ENCODE measurements at places on chromosomes 7 and 10.
A peak's percentile ranks its signal among the peaks of the same experiment; 100 is the strongest.

GRCh38 chr10:56212951-56213350 is 148.1 kb downstream of the ZWINT start:
- no peak for DNase-seq

- no peak for DNase-seq
Measured at GRCh38 chr7:21942955-21943354, 2.7 kb downstream of the CDCA7L start.

DNA sequence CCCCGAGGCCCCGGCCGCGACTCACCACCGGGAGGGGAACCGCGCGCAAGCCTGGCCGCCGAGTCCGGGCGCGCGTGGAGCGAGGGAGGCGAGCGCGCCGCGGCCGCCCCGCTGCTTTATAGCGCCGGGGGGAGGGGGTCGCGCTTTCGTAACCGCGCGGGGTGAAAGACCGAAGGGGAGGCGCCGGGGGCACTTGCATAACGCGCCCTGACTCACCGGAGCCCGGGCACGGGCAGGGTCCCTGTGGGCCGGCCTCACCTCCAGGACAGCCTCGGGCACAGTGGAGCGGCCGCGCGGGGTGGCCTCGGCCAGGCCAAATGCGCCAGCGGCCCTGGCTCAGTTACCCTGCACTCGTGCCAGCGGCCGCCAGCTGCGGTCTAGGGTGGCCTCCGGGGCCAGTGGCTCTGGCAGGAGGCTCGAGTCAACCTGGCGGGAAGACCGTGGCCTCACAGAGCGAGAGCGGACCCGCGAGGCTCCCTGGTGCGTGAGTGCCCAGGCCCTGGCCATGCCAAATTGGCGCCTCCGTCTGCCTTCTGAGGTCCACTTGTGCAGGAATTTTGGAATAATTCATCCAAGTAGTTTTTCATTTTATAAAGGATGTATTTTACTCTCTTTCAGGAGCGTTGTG is at the start of gene RBP4:
RBP4 (minus strand) TSS at position 90 of the 628 bp plus-strand sequence. CDS start 207 bp downstream, outside the sequence.
- DNase-seq, result no peak

- DNase-seq, result no peak
Measured at GRCh38 chr7:5237286-5237685, 45.5 kb upstream of the SLC29A4 start.

GRCh38 chr10:788796-789748 is 99.6 kb upstream of the DIP2C start:
- DNase-seq, result no peak

DNA sequence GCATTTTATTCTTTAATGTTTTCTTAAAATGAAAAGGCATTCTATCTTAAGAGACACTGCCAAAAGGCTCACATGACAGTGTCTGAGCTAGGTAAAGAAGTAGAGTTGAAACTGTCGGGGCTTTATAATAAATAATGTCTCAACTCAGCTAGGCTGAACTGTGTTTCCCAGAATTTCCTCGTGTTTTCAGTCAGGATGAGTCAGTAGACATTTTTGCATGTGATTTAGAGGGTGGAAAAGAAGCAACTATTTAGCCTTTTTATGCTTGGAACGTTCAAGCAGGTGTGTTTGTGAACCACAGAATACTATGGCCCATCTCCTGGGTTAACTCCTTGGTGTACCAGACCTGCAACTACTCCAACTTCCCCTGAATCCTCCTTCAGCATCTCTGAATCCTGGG is 23.4 kb upstream of the LIPA start:
- DNase-seq, result no peak

DNA sequence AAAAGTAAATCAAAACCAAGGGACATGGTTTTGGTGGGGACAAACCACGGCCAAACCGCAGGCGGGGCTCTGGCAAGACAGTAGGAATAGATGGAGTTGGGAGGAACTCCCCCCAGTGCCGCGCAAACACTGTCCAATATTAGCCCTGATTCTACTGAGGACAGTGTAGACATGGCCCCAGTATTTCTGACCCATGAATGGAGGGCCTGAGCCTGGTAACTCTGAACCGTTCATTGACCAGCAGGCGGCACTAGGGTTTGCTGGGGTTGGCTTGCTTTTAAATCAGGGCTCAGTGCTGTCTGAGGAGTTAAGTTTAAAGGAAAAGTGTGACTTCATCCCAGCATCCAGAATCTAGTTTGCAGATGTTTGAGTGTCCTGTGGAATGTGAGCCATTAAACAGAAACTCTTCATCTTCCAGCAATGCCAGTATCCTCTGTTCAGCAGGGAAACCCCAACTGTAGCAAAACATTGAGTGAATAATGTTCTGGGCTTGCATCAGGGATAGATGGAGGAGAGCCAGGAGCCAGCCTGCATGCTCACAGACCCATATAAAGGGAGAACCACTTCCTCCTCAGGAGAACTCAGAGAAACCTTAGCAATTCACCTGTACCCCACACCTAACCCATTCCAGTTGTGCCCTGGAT is 147.4 kb upstream of the PRSS58 start:
- no peak for DNase-seq

DNA sequence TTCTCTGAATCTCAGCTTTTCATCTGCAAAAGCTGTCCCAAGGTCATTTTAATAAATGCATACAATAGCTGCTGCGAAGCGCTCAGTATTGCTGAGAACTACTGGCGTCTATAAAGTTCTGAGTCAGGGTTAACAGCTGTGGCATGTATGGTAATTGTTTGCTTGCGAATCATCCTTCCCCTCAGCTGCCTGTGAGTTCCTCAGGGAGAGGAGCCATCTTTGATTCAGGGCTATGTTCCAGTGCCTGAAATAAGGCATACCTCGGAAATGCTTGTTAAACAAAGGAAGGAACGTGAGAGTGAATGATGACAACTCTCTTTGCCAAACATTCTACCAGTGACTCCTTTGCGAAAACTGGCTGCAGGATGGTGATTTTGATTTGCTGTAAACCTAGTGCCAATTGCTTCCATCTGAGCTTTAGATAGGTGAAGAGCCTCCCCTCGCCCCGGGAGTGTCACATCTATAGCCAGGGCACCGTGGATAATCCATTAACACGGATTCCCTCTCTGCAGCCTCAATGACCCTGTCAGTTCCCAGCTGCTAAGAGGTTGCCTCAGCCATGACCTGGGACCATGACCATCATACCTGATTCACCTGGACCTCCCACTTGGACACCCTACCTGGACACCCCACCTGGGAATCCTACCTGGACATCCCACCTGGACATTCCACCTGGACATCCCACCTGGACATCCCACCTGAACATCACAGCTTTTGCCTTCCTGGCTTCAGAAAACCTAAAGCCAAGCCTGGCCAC is 39.6 kb downstream of the GPRIN2 start:
- no peak for DNase-seq

DNA sequence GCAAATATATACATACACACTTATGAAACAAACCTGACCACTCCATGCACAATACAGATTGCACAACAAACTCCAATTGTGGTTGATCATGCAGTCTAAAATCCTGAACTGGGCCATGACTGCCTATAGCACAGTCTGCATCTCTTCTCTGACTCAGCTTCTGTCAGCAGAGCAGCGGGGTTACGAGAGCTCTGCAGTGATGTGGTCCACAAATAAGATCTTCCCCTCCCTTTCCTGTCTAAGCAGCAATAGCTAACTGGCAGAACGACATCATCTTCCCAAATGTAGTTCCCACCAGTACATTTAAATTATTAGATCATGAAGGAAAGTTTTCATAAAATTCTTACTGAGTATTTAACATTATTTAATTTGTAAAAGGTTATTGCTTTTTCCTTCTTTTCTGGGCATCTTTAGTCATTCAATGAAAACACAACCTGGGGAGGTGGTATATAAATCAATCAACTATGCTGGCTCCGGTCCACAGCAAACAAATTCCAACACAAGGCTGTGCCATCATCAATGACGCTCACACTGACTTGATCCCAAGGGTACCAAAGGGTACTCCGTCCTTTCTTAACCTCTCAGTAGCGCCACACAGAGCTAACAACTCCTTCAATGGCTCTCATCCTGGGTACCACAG is 17.1 kb downstream of the ARHGAP21 start:
- DNase-seq, result peak; percentile 8

- no peak for DNase-seq
Measured at GRCh38 chr7:91898240-91898992, 17.9 kb upstream of the MTERF1 start.

- no peak for DNase-seq
Measured at GRCh38 chr10:112137154-112137987, 46.2 kb downstream of the GPAM start.

DNA sequence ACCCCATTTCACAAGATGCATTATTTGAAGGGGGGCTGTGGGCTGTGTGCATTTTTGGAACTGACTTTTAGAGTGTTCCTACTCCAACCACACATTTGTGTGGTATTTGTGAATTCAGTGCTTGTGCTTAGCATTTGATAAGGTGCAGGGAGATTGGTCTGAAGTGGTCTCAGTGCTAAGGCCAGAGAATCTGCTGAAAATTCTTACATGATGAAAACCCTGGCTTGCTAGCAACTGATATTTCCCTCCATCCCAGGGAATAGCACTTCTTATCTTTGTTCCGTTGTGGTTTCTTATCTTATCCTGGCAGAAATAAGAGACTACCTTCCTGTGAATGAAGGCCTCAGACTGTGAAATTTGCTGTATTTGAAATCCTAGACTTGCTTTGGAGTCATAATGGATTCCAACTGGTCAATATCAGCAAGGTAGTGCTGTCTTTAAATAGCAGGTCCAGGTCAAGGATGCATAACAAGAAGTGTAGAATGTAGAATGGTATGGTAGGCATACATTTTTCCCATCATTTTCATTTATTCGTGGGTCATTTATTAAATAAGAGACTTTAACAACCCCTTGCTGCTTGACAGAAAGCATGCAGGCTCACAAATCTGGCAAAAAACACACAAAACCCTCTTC is 986.9 kb downstream of the REEP3 start:
- DNase-seq, result no peak

- DNase-seq, result no peak
Measured at GRCh38 chr7:2589341-2589740, 30.6 kb downstream of the IQCE start.

GRCh38 chr10:102935505-102935904 is 17.4 kb downstream of the CNNM2 start:
- no peak for DNase-seq

- DNase-seq, result no peak
Measured at GRCh38 chr10:133567609-133568286, 2.4 kb upstream of the SYCE1 start.

Data from activated CD8-positive, alpha-beta memory T cell treated with anti-CD3 and anti-CD28 coated beads for 4 hours (primary cell).